ENCODE measurements at places on chromosomes 5 and 9.

- DNase-seq: no peak
Observed at GRCh38 chr9:129810788-129811187, 7.8 kb downstream of the TOR1B start.

GRCh38 chr9:31336386-31336785, 1048.1 kb upstream of the ACO1 start:
- DNase-seq: no peak

GRCh38 chr5:95102080-95102479, 182.8 kb downstream of the MCTP1 start:
- no peak for DNase-seq

GRCh38 chr5:179397516-179397915, 52.3 kb upstream of the ADAMTS2 start:
- DNase-seq: no peak

DNA sequence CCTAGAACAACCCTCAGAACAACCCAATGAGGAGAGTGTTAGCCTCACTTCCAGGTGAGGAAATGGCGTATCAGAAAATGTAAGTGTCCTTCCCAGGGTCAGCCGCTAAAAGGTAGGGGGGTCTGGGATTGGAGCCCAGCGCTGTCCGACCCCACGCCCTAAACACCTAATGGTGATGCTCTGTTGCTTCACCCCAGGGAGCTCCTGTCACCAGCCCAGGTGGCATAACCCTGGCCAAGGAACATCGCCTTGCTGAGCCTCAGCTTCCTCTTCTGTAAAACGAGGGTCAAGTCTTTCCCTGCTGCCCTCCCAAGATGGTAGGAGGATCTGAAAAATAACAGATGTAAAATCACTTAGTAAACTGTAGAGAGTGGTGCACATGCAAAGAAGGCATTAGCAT, 132.5 kb downstream of the PAX5 start:
- no peak for DNase-seq

- no peak for DNase-seq
Observed at GRCh38 chr9:34741628-34742027, 31.7 kb upstream of the CCL21 start.

GRCh38 chr9:20391208-20391607, 231.1 kb downstream of the MLLT3 start:
- DNase-seq: no peak

DNA sequence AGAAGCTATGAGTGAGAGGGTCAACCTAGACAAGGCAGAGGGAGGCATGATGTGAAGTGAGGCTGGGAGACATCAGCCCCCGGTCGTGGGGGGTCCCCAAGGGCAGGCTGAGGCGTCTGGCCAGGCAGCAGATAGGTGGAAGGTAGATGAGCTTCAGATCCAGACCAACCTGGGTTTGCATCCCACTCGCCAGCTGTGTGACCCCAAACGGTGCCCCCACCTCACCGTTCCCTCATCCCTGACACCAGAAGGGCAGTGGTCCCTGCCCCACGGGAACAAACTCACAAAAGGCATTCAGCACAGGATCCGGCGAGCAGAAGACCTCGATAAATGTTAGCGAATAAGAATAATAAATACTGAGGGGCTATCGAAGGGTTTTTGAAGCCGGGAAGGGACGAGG, 27.5 kb upstream of the LMX1B start:
- DNase-seq: no peak

- no peak for DNase-seq
Observed at GRCh38 chr9:72577212-72577753, 55.9 kb downstream of the TMC1 start.

DNA sequence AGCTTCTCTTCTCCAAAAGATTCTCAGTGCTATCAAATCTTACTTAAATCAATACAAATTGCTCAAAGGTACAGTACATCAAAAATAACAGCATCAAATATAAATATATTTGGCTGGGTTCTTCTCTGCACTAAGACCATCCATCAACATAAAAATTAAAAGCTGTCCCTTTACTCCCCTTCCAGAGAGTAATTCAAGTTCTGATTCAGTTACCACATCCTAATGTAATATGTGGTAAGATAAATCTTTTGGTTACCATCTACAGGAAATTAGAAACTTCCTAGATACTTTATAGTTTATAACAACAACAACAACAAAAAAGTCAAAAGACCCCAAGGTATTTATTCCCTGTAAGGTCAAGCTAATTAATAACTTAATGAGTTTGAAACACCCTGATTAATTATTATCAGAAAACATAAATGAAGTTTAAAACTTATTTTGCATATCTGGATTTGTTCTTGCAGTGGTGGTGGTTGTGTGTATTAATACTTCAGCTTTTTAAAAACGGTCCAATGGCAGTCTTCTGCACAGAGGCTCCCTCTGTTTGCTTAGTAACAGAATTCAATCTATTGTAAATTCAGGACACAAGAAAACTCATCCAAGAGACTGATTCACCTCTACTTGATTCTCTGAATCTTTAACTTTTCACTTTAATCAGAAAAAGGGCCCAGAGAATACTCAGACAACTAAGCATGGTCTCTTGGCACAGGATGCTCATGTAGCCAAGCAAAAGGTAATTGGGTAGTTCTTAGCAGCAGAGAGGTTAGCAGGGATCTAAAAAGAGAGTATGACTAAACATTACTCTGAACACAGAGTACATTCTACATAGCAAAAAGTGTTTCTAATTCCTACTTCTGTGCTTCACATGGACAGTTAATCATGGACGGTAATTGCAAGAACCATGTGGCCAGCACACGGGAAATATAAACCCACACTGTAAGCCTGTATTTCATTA, 20.1 kb downstream of the DIAPH1 start:
- no peak for DNase-seq

GRCh38 chr5:91998774-91999173, 615.7 kb upstream of the ARRDC3 start:
- DNase-seq: no peak

- no peak for DNase-seq
Observed at GRCh38 chr5:101206534-101206933, 303.5 kb upstream of the ST8SIA4 start.

Measured in activated T-cell treated with anti-CD3 and anti-CD28 coated beads, Interleukin-2, amount 50 U/mL, for 24 hours (primary cell).